Esophagus muscularis mucosa (tissue), 4 donors: ENCODE measurements at places on chromosomes 11 and 22. TPM values are rescaled to one million over a fixed set of nuclear protein-coding genes. Genes with fewer than 3 reads are reported as not detected.

The ACTN3 gene
- total RNA-seq: not detected

The KRTAP5-8 gene
- total RNA-seq: not detected

The RAC2 gene
- 21.9 TPM for total RNA-seq

DNA sequence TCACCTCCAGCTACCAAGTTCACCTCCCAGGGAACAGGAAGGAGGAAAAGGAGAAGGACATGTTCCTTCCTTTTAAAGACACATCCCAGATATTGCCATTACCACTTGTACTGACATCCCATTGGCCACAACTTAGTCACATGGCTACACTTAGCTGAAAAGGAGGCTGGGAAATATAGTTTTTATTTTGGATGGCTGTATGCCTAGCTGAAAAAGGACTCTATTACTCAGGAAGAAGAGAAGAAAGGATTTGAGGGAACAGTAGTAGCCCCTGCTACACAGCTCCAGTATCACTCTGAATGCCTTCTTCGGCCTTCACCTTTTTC, 2.1 kb upstream of the APOA5 start:
- no peak for DNase-seq

- DNase-seq: no peak
Observed at GRCh38 chr11:18010977-18011586, 1.8 kb downstream of the SERGEF start.
